Activated T-helper 1 cell treated with anti-CD3 and anti-CD28 coated beads, Interleukin-2, amount 50 U/mL, for 16 hours (primary cell): ENCODE measurements at places on chromosomes 4 and X.
A peak's percentile ranks its signal among the peaks of the same experiment; 100 is the strongest.

GRCh38 chrX:136525738-136526606, 6.0 kb upstream of the VGLL1 start:
- DNase-seq = no peak

- peak; percentile 4 for DNase-seq
Measured at GRCh38 chr4:174522183-174523024, at the start of gene HPGD. TSS of gene HPGD (minus strand) at chr4:174522488. CDS start at chr4:174522451, 37 bp downstream.

- peak; percentile 30 for DNase-seq
Measured at GRCh38 chrX:39772057-39772832, 325.5 kb downstream of the BCOR start.

DNA sequence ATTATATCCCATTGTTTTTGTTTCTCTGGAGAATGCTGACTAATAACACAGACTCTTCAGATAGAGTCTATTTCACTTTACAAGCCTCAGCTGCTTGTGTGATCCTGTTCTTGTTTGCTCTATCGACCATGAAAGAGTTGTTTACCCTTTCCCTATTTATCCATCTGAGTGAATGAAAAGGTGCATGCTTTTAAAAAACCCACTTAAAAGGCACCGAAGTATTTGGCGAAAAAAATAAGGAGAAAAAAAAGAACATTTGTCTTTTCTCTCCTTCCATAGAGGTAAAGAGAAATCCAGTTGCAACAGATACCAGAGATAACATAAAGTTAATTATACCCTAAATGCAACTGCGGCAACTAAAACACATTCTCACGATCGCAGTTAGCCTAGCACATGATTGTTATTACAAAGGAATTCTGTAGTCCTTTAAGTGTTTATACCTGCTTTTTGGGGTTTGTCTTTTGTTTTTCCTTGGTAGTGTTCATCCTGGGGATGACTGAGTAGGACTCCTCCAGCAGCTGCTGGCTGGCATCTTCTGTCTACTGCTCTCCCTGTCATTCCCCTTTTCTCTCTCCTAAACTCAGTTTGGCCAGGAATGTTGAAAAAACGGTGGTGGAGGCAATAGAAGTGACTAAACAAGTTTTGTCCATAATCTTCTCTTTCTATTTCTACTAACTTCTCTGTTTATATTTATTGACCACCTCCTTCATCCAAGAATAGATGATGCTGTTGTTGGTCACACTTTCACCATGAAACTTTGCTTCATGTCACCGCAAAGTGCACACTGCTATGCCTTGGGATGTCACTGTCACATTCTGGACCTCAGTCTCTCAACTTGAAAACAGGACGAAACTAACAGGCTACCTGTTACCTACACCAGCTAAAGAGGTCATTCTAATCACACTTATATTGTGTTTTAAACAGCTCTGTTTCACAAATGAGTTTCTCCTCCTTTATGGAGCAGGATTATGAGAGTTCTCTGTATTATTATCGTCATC, 41.9 kb upstream of the FRAS1 start:
- no peak for DNase-seq
